A549 treated with CpdA at 1 μM for 4 hours (cell line): ENCODE measurements at places on chromosomes 2 and 18. TPM values are rescaled to one million over a fixed set of nuclear protein-coding genes. Genes with fewer than 3 reads are reported as not detected.

Gene CFC1
- total RNA-seq, result not detected in 5 replicates

Gene MBD2
- 41.6 to 67.3 TPM (median 61.0 TPM) in 5 replicates for total RNA-seq

Gene MYOM1
- total RNA-seq, result 0.11 to 0.26 TPM (median 0.16 TPM) in 5 replicates

Gene ASNSD1
- 34.4 to 40.1 TPM (median 36.3 TPM) in 5 replicates for total RNA-seq

Gene GALNT3
- total RNA-seq, result not detected in 5 replicates

Gene SNED1
- total RNA-seq, result 0.42 to 0.72 TPM (median 0.58 TPM) in 5 replicates

Gene NPPC
- total RNA-seq, result 0.11 to 0.31 TPM (median 0.27 TPM) in 5 replicates

Gene ADNP2
- total RNA-seq, result 11.3 to 14.3 TPM (median 11.7 TPM) in 5 replicates

Gene UGT1A4
- 0.07 TPM in 1 of 5 replicates, not detected in the others for total RNA-seq

Gene UGT1A3
- total RNA-seq, result 0.08 to 0.23 TPM (median 0.13 TPM) in 3 of 5 replicates, not detected in the others

Gene HAAO
- total RNA-seq, result 0.03 to 0.19 TPM in 2 of 5 replicates, not detected in the others

Gene ADD2
- total RNA-seq, result 17.7 to 27.3 TPM (median 22.9 TPM) in 5 replicates

Gene GKN2
- total RNA-seq, result 2.6 to 3.8 TPM (median 3.4 TPM) in 5 replicates

Gene RGPD3
- total RNA-seq, result 0.15 to 0.22 TPM (median 0.19 TPM) in 5 replicates

Gene COA5
- 17.4 to 26.6 TPM (median 24.3 TPM) in 5 replicates for total RNA-seq

Gene TEX44
- not detected in 5 replicates for total RNA-seq

Gene LDLRAD4
- total RNA-seq, result 1.6 to 2.7 TPM (median 1.7 TPM) in 5 replicates

Gene ZNF892
- total RNA-seq, result 0.39 to 0.59 TPM (median 0.49 TPM) in 4 of 5 replicates, not detected in the other

Gene TNS1
- total RNA-seq, result 4.9 to 12.8 TPM (median 9.2 TPM) in 5 replicates

Gene CLEC4F
- not detected in 5 replicates for total RNA-seq

Gene CAVIN2
- total RNA-seq, result 7.9 to 11.2 TPM (median 9.9 TPM) in 5 replicates

Gene IL36A
- total RNA-seq, result not detected in 5 replicates

Gene ANXA4
- total RNA-seq, result 310 to 373 TPM (median 348 TPM) in 5 replicates

Gene DSG3
- total RNA-seq, result 0.01 to 0.02 TPM in 2 of 5 replicates, not detected in the others

Gene RRM2
- 195 to 237 TPM (median 201 TPM) in 5 replicates for total RNA-seq

Gene PLA2R1
- total RNA-seq, result 1.9 to 2.6 TPM (median 2.6 TPM) in 5 replicates

Gene TNFRSF11A
- total RNA-seq, result 6.5 to 9.0 TPM (median 7.7 TPM) in 5 replicates

Gene UGT1A8
- 0.03 to 0.08 TPM in 2 of 5 replicates, not detected in the others for total RNA-seq

Gene DSC2
- total RNA-seq, result 0.98 to 1.5 TPM (median 1.2 TPM) in 5 replicates

Gene SLC35F6
- 36.6 to 41.1 TPM (median 38.7 TPM) in 5 replicates for total RNA-seq

Gene ZNF516
- total RNA-seq, result 2.6 to 4.7 TPM (median 3.3 TPM) in 5 replicates

Gene HNRNPA3
- total RNA-seq, result 344 to 420 TPM (median 388 TPM) in 5 replicates

Gene GRHL1
- total RNA-seq, result 0.77 to 1.6 TPM (median 0.81 TPM) in 5 replicates

Gene GCG
- not detected in 5 replicates for total RNA-seq

Gene TNP1
- total RNA-seq, result not detected in 5 replicates

Gene COPS9
- total RNA-seq, result 239 to 305 TPM (median 293 TPM) in 5 replicates

Gene CHPF
- 20.4 to 33.3 TPM (median 31.1 TPM) in 5 replicates for total RNA-seq

Gene NPAS2
- total RNA-seq, result 77.0 to 119 TPM (median 107 TPM) in 5 replicates

Gene LAMA1
- total RNA-seq, result 0.03 to 0.17 TPM (median 0.06 TPM) in 4 of 5 replicates, not detected in the other

Gene GPAT2
- total RNA-seq, result not detected in 5 replicates

Gene XDH
- total RNA-seq, result 1.1 to 1.7 TPM (median 1.2 TPM) in 5 replicates

Gene RFTN2
- not detected in 5 replicates for total RNA-seq

Gene ANKRD53
- total RNA-seq, result 0.10 to 0.11 TPM in 2 of 5 replicates, not detected in the others

Gene DDX18
- total RNA-seq, result 66.5 to 82.9 TPM (median 76.9 TPM) in 5 replicates

Gene VSNL1
- not detected in 5 replicates for total RNA-seq

Gene SERPINB10
- not detected in 5 replicates for total RNA-seq

Gene ALMS1
- total RNA-seq, result 8.2 to 13.4 TPM (median 10.2 TPM) in 5 replicates
